ENCODE measurements at places on chromosomes 6 and 20.
A peak's percentile ranks its signal among the peaks of the same experiment; 100 is the strongest.

DNA sequence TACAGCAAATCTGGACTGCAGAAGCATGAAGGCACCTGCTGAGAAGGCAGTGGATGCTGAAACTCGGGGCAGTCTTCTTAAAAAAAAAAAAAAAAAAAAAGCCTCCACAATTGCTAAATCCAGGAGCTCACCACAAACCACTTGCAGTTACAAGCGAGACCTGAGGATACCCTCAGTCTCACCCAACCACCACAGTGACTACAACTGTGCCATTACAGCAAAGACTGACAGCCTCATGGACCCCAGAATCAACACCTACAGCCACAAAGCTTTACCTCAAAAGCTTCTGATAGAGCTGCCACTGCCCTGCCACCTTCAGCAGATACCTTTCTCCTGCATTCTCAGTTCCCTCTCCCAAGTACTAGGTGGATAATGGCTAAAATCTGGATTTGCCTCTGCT, 9.0 kb downstream of the COL21A1 start:
- DNase-seq, result peak; percentile 35

- no peak for DNase-seq
Measured at GRCh38 chr6:143676437-143677045, 1.2 kb upstream of the PHACTR2 start.

GRCh38 chr20:31562241-31562640, 42.8 kb upstream of the ID1 start:
- no peak for DNase-seq

- DNase-seq, result no peak
Measured at GRCh38 chr6:4069199-4069598, 9.7 kb downstream of the FAM217A start.

DNA sequence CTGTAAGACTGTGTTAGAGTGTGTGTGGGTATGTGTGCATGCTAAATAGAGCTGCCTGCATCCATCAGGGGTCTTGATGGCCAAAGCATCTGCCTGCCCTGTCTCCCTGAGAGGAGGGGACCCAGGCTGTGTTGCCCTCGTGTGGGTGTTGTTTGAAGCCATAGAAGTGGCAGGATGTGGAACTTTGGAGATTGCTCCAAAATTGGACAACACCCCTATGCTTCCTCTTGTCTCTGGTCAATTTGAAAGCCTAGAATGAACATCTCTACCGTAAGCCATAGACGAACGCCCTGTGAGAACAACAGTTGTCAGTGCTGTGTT, 82.6 kb downstream of the ASXL1 start:
- no peak for DNase-seq

GRCh38 chr20:50924261-50924920, 6.8 kb downstream of the ADNP start:
- DNase-seq, result no peak

GRCh38 chr6:75611702-75612375, 10.2 kb downstream of the SENP6 start:
- peak; percentile 59 for DNase-seq

Data from MV-4-11 (cell line).